NCI-H187 treated with DMSO at 0.1 percent for 48 hours (cell line): ENCODE measurements at places on chromosomes 13 and 19.

GRCh38 chr13:79918620-79919019 lies 422.3 kb downstream of the SPRY2 start:
- DNase-seq, result no peak

- DNase-seq, result no peak
These were observed 9.0 kb upstream of the SBK3 start for GRCh38 chr19:55554302-55554701.

GRCh38 chr13:30396434-30397075 lies 25.7 kb upstream of the UBE2L5 start:
- no peak for DNase-seq

DNA sequence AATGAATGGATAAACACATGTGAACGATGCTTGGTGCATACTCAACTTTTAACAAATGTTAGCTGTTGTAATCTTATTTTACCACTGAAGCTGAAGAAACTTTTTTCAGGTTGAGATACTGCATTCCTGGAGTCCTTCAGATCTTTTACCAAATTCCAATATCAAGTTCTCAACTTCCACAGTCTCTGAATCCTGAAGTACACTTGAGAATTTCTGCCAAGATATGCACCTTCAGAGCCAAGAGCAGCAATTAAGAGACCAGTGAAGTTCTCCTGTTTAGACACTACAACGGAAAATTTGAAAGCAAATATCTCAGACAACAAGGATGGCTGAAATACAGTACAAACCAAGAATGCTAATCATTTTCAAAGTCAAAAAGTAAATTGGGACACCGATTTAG lies 84.6 kb upstream of the MTIF3 start:
- DNase-seq, result no peak

DNA sequence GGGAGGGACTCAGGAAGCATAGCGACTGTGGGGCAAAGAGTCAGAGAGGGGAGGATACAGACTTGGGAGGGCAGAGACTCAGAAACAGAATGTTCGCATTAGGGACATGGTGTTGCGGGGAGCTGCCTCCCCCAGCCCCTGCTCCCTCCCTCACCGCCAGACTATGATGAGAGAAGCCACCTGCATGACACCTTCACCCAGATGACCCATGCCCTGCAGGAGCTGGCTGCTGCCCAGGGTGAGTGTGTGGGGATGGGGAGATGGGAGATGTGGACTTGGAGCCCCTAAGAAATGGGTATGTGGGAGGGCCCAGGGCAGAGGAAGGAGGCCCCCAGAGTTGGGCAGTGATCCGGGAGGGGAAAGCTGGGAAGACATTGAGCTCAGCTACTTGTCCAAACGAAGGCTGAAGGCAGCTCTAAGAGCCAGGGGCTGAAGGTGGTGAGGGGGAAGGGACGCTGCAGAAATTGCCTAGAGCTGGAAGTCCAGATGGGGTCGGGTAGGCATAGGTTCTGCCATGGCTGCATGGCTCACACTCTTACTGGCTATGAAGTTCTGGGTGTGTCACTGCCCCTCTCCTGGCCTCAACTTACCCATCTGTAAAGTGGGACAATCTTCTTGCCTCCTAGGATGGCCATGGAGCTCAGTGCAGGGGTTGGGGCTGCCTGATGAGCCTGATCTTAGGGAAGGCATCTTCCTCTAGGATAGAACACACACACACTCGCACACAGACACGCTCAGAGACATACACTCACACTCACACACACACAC lies 1.4 kb downstream of the SPACA6 start:
- DNase-seq, result no peak

- no peak for DNase-seq
These were observed 765.2 kb downstream of the SLITRK1 start for GRCh38 chr13:83117046-83117445.

DNA sequence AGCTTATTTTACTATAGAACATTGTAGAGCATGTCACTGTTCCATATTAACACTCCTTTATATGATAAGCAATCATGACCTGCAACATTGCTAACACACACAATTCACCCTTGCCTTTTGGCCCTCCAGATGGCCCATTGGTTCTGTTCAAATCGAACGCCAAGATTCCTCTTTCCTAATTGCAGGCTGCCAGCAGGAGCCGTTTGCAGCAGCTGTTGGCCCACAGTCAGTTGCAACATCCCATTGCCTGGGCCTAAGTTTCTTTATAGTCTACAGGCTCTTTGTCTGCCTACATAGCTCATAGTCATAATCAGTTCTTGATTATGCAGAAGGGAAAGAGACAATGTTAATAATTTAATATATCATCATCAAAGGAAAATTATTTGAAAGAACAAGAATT lies 37.6 kb downstream of the KCTD12 start:
- DNase-seq, result no peak

GRCh38 chr13:32443111-32443510 lies 15.2 kb upstream of the N4BP2L1 start:
- no peak for DNase-seq

- no peak for DNase-seq
These were observed 39.2 kb downstream of the TNFRSF19 start for GRCh38 chr13:23609414-23609760.

- no peak for DNase-seq
These were observed 1025.3 kb downstream of the EFNB2 start for GRCh38 chr13:105509981-105510762.

GRCh38 chr13:97460004-97460775 lies 26.2 kb downstream of the RAP2A start:
- DNase-seq, result no peak

- no peak for DNase-seq
These were observed 563 bp upstream of the PDCD5 start for GRCh38 chr19:32580353-32580900.

DNA sequence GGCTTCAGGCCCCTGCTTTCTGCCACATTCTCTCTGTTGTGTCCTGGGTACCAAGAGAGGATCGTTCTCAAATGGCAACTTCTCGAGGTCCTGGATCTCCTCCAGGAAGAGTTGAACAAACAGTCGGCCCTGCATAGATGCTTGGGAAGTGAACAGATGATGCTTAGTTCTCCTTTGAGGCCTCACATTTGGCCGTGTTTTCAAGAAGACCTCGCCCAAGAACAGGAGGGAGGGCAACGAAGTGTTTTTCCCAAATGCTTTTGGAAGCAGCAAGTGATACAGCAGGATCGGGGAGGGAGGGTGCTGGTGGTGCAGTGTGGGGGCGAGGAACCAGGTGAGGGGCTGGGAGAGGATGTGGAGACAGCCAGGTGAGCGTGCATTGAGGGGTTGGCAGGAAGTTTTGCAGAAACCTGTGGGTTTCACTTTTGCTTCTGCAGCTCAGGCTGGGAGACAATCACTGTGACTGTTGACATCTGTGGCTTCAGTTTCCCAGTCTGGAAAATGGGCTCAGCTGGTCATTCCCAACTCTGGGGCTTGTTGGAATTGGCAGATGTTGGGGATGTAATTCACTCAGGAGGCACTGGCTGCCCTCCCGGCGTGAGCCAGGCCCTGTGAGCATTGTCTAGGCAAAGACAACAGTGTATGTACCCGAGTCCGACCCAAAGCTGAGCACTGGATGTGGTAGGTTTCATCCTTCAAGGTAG lies 21.6 kb downstream of the MAST3 start:
- no peak for DNase-seq

- DNase-seq, result no peak
These were observed 126.3 kb downstream of the STK24 start for GRCh38 chr13:98450539-98451111.

GRCh38 chr13:48873587-48873986 lies 102.1 kb upstream of the FNDC3A start:
- DNase-seq, result no peak

DNA sequence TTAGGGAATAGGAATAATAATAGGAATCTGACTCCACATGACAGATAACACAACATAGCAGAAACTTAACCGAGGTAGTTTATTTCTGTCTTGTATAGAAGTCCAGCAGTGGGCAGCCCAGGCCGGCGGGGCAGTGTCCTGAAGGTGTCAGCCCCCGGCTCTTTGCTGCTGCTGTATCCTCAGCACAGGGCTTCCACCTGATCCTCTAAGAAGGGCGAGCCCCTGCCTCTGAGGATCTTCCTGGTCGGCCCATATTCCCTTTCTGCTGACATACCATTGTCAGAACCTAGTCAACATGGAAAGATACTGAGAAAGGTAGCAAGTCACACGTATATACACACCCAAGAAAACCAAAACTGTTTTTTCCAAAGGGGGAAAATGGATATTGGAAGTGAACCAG lies 56.2 kb upstream of the GPR183 start:
- DNase-seq, result no peak

- DNase-seq, result no peak
These were observed 12.0 kb downstream of the KASH5 start for GRCh38 chr19:49400029-49400428.

DNA sequence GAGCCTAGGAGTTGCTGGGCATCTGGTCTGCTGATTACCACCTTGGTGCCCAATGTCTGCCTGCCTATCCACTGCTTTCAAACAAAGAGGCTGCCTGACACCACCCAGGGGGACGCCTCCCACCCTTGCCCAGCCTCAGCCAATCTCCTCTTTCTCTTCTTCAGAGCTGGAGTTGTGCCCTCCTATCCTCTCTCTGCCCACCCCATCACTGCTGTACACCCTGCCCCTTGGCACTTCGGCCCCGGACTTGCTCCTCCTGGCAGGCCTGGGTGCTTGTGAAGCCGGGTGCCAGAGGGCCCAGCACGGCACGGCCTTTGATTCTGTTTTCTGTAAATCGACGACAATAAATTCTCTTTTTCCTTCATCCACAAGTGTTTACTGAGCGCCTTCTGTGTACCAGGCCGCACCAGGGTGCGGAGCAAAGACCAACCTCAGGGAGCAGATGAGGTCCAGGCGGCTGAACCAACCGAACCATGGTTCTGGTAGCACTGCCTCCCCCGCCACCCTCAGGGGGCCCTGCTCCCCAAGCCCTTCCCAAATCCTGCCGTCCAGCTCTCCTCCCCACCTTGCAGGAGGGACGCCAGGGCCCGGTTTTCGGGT lies 5.0 kb downstream of the RNF225 start:
- DNase-seq, result no peak

- DNase-seq, result no peak
These were observed 79.3 kb downstream of the KDM4B start for GRCh38 chr19:5048091-5048726.

GRCh38 chr13:26488236-26489003 lies 69.1 kb upstream of the WASF3 start:
- no peak for DNase-seq

- no peak for DNase-seq
These were observed 10.9 kb downstream of the SIGLEC12 start for GRCh38 chr19:51490676-51491075.

DNA sequence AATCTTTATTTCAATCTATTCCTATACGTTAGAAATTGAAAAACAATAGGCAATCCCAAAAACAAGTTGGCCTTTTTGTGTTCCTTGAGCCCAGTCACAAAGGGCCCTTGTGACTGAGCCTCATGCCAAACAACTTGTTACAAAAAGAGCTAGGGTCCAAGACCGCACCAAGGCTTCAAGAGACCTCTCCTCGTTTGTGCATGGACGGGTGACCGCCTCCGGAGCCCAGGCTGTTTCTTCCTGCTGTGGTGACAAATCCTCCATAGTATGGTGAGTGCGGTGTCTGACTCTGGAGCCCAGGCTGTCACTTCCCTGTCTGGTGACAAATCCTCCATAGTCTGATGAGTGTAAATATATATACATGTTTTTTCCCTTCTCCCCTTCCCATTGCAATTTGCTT lies 63.7 kb downstream of the ZNF93 start:
- no peak for DNase-seq

- DNase-seq, result no peak
These were observed 14.4 kb upstream of the MYDGF start for GRCh38 chr19:4684312-4685095.

DNA sequence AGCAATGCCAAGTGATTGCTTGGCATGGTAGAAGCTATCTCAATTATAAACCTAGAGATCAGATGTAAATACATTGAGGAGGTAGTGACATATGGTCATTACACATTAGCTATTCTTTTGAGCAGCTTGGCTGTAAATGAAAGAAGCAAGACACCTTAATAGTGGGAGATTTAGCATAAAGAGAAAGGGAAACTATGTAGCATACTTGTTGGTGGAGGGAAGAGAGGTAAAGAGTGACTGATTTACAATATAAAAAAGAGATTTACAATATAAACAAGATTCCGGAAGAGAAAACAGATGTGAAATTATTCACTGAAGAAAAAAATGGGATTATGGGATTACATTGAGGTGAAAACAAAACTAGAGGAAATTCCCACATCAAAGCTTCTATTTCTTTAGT lies 2009.6 kb downstream of the OLFM4 start:
- no peak for DNase-seq

GRCh38 chr13:24888291-24888931 lies 124.4 kb downstream of the RNF17 start:
- DNase-seq, result no peak

DNA sequence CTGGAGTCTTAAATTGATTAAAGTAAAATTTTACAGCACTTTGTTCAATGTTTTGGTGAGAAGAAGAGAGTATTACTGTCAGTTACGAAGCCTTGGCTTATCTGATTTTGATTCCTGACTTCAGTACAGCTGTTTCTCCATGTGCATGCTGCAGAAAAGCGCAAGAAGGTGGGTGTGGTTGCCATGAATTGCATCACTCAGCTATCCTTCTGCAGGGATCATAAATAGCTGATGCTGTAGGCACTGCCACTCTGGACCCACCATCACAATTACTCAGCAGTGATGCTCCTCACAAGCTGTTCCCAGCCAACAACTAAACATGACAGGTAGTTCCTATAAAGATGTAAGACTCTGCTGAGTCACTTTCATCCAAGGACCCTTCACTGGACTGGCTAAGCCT lies 321.2 kb downstream of the IRS2 start:
- no peak for DNase-seq

DNA sequence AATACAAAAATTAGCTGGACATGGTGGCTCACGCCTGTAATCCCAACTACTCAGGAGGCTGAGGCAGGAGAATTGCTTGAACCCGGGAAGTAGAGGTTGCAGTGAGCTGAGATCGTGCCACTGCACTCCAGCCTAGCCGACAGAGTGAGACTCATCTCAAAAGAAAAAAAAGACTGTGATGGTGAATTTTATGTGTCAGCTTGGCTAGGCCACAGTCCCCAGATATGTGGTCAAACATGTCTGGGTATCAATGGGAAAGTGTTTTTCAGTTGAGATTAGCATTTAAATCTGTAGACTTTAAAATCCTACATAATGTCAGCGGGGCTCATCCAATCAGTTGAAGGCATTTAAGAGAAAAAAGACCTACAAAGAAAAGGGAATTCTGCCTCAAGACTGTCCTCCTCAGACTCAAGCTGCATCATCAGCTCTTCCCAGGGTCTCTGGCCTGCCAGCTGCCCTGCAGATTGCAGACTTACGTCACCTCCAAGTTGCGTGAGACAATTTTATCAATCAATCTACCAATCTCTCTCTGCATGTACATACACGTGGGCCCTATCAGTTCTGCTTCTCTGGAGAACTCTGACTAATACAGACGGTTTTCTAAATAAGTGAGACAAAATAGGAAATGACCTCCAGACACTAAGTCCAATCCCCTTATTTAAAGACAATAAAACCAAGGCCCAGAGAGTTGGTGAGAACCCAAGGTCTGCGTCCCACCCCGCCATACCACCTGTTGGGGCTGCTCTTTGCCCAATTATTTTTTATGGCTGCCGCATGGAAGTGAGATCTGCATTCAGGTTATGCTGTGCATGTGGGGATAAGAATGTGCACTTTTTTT lies 99.2 kb downstream of the ABCC4 start:
- DNase-seq, result no peak
